Retina (tissue), 1 donor: ENCODE measurements at places on chromosomes 5 and 9.

DNA sequence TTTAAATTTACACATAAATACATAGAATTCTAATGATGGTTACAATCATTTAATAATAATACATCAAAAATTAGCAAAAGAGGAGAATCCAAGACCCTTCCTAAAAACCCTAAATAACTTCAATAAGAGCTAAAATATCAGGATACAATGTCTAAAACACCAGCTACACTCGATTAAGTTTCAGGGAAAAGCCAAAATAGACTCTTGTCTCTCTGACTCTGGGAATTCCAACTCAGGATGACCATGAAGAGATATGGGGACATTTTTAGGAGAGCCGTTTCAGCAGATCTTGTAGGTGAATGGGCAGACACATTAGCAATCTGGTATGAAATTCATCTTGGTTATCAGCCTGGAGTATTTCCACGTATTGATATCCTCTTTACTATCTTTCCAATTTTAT is 193.3 kb upstream of the NR3C1 start:
- no peak for DNase-seq

DNA sequence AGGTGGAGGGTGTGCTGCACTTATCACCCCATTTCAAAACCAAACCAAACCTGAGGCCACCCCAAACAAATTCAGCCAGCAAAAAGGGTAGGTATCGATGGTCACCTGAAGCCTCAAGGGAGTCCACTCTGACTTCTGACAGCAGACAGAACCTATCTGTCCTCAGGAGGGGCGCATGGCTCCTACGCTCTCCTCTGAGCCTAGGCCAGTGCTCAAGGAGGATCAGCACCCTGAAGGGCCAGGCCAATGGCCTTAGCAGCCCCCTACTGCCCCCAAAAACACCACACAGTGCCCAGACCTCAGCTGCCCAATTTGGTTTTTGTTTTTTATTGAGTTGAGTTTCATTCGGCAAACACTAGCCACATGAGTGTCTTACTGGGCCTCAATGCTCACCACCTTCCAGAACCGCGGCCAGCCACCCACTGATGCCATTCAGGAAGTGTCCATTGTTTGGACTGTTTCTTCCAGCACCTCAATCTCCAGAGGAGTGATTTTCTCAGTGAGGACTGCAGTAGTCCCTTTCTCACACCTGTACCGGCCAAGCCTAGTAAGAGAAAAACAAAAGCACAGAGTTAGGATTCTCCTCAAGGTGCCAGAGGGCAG is 62.0 kb downstream of the PSMB7 start:
- no peak for DNase-seq

DNA sequence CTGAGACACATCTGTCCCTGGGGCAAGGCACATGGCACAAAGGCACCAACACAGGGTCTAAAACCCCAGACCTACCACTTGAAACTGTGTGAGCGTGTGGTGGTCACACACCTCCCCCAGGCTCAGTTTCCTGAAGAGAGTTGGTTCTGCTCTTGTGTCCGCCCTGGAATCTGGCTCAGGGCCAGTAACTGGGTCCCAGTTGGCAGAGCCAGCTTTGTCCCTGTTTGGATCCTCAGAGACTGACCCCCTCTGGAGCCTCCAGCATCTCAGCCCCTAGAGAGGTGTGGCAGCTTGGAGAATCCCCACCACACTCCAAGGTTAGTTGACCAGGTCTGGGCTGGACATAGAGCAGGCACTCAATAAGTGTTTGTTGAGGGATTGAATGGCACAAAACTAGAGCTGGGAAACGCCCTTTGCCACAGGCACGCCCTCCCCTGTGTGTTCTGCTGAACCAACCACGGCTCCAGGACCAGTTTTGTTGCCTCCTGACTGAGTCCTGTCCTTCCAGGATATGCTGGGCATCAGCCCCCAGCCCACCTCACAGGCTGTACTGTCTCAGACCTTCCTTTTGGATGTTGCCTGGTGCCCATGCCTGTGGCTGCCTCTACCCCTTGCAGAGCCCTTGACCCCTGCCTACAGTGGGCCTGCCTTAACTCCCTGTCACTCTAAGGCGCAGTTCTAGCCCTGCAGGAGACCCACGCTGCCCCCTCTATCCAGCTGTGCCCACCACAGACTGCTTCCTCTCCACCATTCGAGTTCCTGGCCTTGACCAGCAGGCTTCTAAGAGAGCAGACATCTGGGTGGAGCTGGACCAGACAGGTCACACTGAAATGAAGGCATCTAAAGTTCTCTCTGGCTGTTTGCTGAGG is 3.8 kb upstream of the PDLIM4 start:
- DNase-seq: no peak

DNA sequence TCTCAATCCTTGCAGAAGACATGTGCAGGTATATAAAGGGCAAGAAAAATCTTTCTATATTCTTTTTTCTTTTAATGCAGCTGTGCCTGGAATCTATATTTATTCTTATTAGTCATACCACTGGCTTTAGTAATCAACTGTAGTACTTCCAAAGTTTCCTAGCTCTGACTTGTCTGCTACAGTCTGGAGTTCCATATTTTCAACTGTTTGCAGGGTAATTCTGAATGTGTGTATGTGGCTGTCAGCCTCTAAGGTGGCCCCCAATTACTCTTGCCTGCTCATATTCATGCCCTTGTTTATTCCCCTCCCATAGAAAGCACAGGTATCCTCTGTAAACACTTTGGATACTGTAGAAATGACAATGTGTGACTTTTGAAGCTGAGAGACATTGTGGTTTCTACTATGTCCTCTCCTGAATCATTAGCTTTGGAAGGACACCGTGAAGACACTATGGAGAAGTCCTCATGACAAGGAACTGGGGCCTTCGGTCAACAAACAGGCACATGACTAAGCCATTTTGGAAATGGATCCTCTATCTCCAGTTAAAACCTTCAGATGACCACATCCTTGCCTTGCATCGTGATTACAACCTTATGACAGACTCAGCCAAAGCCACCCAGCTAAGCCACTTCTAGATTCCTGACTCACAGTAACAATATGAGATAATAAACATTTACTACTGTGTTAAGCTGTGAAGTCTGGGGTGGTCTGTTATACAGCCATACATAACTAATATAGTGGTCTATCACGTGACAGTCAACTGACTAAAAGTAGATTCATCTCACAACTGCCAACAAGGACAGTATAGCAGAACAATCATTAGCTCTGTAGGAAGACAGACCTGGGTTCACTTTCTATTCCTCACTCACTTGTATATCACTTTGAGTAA is 49.5 kb upstream of the SUSD1 start:
- no peak for DNase-seq

DNA sequence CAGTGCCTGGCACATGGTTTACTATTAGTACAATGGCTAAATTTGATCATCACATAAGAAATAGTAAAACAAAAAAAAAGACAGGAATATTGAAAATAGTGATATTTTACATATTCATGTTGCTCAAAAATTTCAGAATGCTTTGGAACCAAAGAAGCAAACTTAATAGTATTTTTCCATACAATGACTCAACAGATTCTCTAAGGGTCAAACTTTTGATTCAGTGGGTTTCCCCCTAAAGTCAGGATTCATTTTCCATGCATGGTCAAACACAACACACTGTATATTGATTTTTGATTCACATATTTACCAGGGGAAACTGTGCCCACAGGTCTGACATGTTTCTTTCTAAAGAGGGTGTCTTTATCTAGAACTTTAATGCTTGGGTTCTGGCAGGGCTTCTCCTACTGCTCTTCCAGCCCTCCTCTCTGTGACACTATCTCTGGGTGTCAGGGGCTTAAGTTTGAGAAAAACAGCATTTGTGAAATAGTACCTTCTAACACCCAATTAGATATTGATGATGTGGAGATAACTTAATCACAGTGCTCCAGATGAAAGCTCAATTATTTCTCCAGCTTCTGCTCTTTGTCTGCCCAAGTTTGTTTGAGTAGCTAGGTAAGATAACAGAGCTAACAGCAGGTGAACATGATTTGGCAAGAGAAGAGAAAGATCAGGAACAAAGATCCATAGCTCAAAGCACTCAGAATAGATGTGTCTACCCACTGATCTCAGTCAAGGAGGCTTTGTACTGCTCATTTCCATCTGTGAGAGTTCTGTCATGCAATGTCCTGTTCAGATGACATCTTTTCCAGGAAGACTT is 35.5 kb upstream of the ELL2 start:
- no peak for DNase-seq

- DNase-seq: no peak
Measured at GRCh38 chr9:694092-694402, 147.4 kb upstream of the DMRT1 start.

- DNase-seq: no peak
Measured at GRCh38 chr9:131021785-131022184, 12.8 kb downstream of the LAMC3 start.
